ENCODE measurements at places on chromosomes 2 and 18. TPM values are rescaled to one million over a fixed set of nuclear protein-coding genes. Genes with fewer than 3 reads are reported as not detected.

DNA sequence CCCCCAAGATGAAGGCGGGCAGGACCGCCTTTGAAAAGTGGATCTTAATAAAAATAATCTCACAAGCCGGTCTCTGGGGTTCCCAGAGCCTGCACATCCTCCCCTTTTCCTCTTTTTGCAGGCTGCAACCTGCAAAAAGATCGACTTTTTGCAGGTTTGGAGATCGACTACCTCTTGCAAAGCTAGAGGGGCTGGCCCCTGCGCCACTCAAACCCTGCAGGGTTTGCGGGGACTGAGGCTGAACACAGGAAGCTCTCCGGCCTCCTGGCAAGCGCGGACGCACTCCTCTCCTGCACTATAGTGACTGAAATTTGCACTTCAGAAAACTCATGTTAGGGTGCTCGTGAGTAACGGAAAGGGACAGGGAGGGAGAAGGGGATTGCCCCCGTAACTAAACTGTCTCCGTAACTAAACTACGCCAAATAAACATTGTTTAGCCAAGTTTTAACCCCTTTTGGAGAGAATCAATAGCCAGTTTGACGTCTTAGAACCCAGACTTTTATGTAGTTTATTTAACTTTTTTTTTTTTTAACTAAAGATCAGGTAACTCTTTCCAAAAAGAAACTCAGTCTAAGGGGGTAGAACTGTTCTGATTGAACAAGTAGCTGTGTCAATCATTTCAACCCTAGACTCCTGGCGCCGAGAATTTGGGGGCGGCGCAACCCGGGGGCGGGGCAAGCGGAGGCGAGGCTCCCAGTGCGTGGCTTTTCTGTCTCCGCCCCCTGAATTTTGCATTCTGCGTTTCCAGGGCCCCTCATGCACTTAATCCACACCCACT, 2.5 kb downstream of the IGFBP5 start:
- peak; percentile 83 for DNase-seq

The OTOS gene
- total RNA-seq = not detected

The ZAP70 gene
- 235 TPM for total RNA-seq

- DNase-seq = no peak
These were observed 115.7 kb downstream of the GYPC start for GRCh38 chr2:126771501-126772195.

- no peak for DNase-seq
These were observed 115.0 kb downstream of the SMAD7 start for GRCh38 chr18:48835745-48836170.

DNA sequence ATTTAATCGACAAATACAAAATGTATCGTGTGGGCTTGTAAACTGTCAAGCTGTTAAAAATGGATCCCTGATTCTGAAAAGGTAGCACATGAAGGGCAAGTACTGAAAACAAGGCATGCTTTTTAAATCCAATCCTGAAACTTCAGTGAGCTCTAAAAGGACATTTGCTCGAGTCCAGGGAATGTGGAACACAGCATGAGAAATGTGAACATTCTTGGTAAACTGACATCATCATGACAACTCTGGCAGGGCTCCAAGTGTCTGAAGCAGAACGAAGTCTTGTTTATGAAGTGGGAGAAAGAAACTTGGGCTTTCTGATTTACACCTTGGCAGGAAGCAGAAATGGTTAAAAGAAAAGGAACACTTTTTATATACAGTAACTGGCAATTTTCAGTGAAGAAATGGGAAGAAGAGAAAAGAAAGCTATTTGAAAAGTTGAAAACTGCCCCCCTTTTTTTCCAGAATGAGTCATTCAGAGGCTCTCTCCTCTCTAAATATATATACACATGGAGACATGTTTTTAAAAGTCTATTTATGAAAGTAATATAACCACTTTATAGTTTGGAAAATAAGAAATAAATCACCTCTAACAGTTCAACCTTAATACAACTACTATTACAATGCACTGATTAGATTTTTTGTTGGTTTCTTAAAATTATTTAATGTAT, 120.8 kb downstream of the GAREM1 start:
- DNase-seq = no peak

DNA sequence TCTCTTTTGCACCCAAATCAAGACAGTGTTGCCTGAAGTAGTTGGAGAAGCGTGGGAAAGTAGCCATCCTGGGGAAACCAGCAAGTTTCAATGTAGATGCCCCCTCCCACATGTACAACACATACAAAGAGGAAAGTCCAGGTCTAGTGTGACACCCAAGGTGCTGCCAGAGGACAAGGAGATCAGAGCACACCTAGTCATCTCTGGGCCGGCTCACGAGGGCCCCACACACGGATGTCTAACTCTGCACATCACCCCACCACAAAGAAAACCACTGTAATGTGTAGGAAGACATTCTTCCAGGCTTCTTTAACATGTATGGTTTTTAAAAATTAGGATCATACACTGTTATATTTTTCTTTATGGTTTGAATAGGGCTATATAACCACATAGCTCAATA, 21.6 kb downstream of the PARD6G start:
- no peak for DNase-seq

Data from activated naive CD4-positive, alpha-beta T cell treated with anti-CD3 and anti-CD28 coated beads, Interleukin-2, amount 50 U/mL, for 72 hours (primary cell).